ENCODE measurements at places on chromosomes 16 and 17. TPM values are rescaled to one million over a fixed set of nuclear protein-coding genes. Genes with fewer than 3 reads are reported as not detected.

GRCh38 chr16:2518823-2519710, 1.1 kb upstream of the AMDHD2 start:
- peak; percentile 2 for ATAC-seq

GRCh38 chr17:309361-309888, 43.2 kb downstream of the RPH3AL start:
- ATAC-seq = no peak

GRCh38 chr17:44360144-44360533, 3.5 kb downstream of the FAM171A2 start:
- no peak for ATAC-seq

DNA sequence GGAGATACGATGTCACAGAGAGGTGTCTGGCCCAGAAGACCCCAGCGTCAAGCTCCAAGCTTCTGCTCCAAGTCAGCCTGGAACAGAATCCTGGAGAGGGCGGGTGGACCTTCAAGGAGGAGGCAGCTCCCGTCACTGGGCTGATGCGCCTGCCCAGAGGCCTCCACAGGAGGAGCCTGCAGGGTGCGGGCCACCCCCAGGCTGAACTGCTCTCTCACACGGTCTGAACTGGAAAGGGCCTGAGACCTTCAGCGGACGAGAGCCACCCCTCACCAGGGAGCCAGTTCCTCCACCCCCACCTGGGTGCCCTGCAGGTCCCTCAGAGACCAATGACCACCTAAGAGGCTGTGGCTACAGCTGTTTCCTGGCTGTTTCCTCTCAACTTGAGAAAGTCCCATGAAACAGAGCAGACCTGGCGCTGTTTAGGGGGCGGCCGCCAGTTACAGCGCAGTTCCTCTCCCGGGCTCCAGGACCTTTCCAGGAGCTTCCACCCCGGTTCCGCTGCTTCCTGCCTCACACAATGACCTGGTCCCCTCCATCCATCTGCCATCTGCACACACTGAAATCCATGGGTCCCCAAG, 36.0 kb upstream of the KLHDC4 start:
- ATAC-seq = no peak

- ATAC-seq = no peak
Observed at GRCh38 chr16:1537138-1537577, 3.7 kb downstream of the TMEM204 start.

DNA sequence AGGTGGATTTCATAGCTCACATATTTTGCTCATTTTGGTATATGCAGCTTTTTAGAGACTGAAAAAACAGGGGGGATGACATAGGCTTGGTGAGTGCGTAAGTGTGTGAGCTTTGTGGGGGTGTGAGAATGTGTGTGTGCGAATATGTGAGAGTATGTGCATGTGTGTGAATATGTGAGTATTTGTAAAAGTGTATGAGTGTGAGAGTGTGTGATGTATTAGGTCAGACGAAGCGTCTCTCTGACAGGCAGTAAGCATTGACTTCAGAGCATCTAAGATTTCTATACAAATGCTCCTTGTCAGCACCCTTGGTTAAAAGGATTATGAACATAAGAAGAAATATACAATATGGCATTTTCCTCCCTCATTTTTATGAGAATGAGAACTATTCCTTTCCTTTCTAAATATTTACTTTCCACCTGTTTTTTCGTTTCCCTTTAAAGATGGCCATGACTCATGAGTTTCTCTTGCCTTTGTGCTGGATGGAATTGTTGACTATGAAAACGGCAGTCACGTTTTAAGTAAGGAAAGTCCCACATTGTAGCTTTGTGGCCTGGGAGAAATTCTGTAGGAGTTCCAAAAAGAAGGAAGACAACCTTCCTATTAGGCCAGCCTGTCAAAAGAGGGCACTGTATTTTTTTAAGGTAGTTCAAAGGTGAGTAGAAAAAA, 276.4 kb downstream of the FOXL1 start:
- ATAC-seq = peak; percentile 55

The ODAD4 gene
- total RNA-seq = 4.0 TPM

GRCh38 chr17:36153895-36154610, 22.4 kb downstream of the TBC1D3B start:
- no peak for ATAC-seq

DNA sequence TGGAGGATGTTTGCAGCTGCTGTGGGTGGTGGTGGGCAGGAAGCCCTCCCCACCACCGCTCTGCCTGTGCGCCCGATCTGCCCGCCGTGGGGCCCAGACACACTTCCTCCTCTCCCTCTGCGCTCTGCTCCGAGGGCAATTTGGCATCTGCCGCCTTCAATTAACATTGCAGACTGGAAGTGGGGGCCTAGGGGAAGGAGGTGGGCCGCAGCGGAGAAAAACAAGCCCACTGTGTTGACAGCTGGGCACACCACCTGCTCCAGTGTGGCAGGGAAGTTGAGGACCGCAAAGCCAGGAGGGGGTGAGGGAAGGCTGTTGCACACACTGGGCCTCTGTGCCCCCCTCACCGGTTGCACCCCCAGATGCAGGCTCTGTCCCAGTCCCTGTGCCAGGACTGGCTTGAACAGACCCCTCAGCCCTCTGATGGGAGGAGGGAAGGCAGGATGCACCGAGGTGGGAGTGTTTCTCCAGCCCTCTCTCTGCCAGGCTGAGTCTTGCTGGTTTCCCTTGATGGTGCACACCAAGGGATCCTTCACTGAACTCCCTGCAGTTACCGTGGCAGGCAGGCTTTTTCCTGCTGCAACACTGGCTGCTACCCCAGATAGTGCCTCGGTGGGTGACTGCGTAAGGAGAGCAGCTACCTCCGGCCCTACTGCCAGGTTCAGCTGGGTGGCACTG, 72.8 kb upstream of the MED9 start:
- peak; percentile 23 for ATAC-seq

- no peak for ATAC-seq
Observed at GRCh38 chr17:31400481-31400950, 9.0 kb downstream of the RAB11FIP4 start.

- no peak for ATAC-seq
Observed at GRCh38 chr17:31073411-31073810, 21.4 kb upstream of the NF1 start.

- ATAC-seq = no peak
Observed at GRCh38 chr17:80782536-80783427, 208.9 kb upstream of the CHMP6 start.

The CD300LF gene
- not detected for total RNA-seq

GRCh38 chr17:42399121-42399520, 10.9 kb upstream of the STAT3 start:
- no peak for ATAC-seq

The SPEM1 gene
- total RNA-seq = not detected

- no peak for ATAC-seq
Observed at GRCh38 chr16:49554681-49555080, 181.1 kb downstream of the C16orf78 start.

The DPEP3 gene
- not detected for total RNA-seq

DNA sequence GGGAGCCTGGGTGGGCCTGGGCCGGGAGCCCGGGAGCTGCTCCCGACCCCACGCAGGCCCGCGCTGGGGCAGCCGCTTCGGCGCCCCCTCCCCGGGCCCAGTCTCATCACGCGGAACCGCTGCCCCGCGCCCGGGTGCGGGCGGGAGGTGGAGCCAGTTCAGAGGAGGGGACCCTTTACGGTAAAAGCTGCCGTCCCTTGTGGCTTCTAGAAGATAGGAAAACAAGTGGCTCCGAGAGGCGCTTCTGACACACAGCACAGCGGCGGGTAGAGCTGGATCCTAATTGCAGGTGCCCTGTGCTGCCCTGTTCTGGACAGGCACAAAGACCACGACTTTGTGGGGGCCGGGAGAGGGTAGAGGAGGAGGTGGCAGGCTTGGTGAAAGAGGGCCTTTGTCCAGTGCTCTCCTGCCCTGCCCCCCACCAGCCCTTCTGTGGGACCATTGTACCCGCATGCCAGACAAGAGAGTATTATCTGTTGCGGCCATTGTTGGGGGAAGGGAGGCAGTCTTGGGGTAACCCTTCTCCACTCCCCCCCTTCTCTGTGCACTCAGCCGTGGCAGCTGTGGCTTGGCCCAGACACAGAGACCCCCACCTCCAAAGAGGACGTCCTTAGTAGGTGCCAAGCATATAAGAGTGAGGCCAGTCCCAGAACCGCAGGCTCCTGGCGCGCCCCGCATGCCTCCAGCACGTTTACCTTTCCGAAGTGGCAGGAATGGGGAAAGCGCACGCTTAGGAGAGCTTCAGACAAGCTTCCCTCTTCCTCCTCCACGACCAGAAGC, 736 bp downstream of the CNP start:
- ATAC-seq = no peak
